ENCODE measurements at places on chromosomes 1 and 21. TPM values are rescaled to one million over a fixed set of nuclear protein-coding genes. Genes with fewer than 3 reads are reported as not detected.

DNA sequence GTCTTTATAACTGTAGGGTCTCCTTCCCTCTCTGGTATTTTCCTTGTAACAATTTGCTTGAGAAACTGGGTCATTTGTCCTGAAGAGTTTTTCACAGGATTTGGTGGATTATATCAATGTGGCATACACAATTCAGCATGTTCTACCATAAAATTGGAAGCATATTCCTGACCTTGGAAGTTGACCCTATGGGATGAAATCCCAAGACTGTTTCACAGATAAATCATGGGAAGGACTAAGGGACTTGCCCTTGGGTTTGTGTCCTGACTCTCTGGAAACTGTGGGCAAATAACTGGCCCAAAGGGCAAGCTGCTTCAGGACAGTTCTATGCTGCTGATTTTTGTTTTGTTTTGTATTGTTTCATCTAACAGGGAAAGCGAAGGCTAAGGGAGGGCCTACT, 255.6 kb downstream of the TM2D1 start:
- DNase-seq = no peak

DNA sequence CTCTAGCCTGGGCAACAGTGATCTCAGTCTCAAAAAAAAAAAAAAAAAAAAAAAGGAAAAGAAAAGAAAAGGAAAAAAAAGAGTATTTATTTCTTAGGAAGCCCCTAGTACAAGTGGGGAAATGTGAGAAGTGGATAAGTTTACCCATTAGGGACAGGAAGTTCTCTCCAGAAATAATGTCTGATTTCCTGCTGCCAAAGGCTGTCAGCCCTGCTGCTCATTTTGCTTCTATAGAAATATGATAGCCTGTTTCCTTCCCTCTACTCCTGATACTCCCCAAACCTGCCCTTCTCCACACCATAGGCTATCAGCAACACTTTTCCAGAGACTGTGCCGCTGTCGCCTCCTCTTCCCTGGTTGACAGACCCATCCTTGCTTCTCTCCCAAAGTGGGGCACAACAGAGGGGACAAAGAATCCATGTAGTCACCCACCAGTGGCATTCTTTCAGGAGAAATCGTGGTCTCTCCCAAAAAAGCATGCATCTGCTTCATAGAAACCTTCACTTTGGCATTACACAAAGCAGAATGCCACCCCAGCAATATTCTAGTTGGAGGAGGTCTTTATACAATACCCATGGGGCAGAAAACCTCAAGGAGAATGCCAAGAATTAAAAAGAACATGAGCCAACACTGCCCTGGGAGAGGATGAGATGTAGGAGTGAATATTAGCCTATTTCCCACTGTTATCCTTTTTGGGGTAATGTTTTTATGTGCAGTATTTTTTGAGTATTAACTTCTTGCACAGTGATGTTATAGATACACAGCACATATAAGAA, 166.3 kb upstream of the NR5A2 start:
- DNase-seq = no peak

GRCh38 chr21:46195595-46196195, 11.4 kb upstream of the SPATC1L start:
- no peak for DNase-seq

THEM5 gene
- total RNA-seq = not detected

TFF2 gene
- total RNA-seq = not detected
